ENCODE measurements at places on chromosomes 6 and 20.
A peak's percentile ranks its signal among the peaks of the same experiment; 100 is the strongest.

GRCh38 chr20:62392621-62393334 is 5.9 kb downstream of the RPS21 start:
- no peak for DNase-seq

DNA sequence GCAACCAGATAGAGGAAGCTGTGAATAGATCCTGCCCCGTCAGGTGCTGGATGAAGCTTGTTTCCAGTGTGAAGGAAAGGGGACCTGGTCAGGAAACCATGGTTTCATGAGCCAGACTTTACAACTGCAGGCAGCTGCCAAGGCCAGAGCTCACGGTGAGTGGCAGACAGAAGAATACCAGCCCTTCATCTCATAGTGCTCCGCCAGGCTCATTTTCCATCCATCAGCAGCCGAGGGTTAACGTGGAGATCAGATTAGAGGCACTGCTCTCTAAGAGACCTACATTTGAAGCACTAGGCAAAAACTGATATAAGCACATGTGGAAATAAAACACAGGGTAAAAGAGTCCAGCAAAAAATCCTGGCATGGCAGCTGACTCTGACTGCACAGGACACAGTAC is 172.4 kb downstream of the CD24 start:
- DNase-seq: no peak

DNA sequence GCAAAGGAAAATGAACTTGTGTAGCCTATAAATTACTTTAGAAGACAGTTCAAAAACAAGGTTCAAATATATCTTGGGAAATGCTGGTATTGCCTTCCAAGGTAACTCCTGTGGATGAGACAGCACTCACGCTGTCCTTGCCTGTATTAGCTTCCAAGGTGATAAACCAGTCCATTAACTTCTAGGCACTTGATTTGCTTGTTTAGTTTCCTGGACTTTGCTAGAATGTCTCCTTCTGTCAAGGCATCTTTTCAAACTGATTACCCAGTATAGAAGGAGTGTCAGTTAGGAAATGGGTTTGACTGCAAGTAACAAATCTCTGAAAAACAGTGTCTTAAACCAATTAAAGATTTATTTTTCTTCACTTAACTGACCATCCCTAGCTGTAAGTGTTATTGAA is 103.4 kb upstream of the SLC22A23 start:
- DNase-seq: no peak

- DNase-seq: no peak
Measured at GRCh38 chr6:16730738-16731477, 30.4 kb downstream of the ATXN1 start.

- no peak for DNase-seq
Measured at GRCh38 chr20:45927071-45927878, 7.2 kb upstream of the PCIF1 start.

GRCh38 chr6:167244991-167245390 is 46.1 kb upstream of the UNC93A start:
- no peak for DNase-seq

- no peak for DNase-seq
Measured at GRCh38 chr6:139752086-139752485, 377.6 kb upstream of the CITED2 start.

GRCh38 chr6:42482174-42482573 is 30.4 kb upstream of the TRERF1 start:
- DNase-seq: no peak

DNA sequence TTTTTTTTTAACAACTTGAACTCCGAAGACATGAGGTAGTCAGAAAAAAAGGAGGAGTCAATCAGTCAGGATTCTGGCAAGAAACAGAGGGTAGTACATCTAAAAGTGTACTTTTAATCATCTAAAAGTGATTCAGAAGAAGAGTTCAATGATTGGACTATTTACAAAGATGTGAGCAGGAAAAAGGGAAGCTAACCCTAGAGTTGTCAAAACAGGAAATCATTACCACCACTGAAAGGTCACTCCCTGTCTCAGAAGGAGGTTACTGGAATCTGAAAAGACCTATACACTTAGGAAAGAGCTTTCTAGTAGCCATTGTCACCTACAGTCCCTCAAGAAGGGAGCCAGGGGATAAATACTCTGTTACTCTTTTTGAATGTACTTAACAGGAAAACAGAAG is 16.7 kb upstream of the LMBRD1 start:
- DNase-seq: no peak

DNA sequence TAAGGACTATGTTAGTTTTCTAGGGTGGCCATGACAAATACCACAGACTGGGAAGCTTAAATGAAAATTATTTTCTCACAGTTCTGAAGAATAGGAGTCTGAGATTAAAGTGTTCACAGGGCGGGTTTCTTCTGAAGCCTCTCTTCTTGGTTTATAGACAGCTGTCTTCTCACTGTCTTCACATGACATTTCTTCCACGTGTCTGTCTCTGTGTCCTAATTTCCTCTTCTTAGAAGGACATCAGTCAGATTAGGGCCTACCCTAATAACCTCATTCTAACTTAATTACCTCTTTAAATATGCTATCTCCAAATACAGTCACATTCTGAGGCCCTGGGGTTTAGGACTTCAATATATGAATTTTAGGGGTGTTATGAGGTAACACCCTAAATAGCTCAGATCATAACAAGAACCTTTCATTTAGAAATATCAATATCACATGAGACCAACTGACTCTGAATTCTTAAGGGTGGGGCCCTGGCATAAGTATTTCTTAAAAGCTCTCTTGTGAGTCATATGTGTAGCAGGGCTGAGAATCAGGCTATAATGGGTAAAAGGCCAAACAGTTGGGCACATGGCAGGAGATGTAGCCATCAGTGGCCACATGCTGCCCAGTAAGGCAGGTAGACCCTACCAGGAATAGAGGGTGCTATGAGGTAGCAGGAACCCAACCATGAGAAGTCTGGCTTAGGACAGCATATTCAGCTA is 62.0 kb upstream of the TENT5A start:
- no peak for DNase-seq

DNA sequence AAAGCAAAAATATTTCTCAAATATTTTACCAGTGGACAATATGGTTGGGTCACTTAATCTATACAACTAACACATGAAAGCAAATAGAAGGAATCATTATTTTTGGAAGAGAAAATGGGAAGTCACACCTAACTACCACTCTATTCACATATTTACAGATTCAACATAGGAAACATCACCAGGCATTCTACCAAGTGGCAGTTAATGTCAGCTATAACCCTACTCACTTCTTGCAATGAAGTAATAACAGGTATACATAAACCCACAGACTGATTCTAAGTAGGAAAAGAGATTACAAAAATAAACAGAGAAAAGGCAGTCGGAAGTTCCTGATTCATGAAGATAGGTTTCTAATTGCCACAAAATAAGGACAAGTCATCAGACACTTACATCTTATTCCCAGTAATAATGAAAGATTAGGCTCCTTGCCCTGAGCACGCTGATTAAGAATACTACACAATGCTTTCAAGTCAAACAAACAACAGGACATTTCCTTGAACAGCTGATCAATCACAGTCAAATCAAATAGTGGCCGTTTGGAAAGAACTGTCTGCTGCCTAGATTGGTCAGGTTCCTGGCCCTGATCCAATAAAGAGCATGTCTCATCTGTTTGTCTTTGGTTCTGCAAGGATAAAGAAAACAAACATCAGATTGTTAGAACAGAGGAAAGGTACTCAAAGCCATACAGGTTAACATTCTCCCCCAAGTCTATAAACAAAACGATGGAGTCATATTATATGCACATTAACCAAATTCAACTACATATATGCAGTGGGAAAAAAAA is 79.2 kb upstream of the PLN start:
- DNase-seq: no peak

GRCh38 chr6:89414215-89414614 is 2.1 kb upstream of the RRAGD start:
- DNase-seq: no peak

GRCh38 chr6:125188037-125188436 is 34.5 kb downstream of the TPD52L1 start:
- DNase-seq: no peak

GRCh38 chr6:56643379-56644089 is 845 bp upstream of the DST start:
- no peak for DNase-seq

GRCh38 chr20:1875183-1875554 is 20.0 kb upstream of the SIRPA start:
- DNase-seq: no peak

DNA sequence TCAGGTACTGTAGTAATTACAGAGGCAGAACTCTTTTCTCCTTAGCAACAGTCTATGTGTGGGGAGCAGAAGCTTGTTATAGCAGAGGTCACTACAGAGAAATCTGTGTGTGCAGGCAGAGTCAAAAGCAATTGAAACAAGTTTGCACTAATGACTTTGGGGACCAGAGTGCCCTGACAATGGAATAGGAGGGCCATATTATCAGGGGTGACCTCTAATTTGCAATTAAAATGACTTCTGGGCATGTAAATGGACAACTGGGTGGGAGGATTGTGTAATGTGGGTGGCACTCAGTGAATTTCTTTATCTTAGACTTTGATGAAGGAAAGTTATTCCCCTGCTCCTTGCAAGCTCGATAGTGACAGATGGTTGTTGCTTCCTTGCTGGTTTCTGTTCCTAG is 127.2 kb downstream of the PLCB4 start:
- DNase-seq: no peak

- no peak for DNase-seq
Measured at GRCh38 chr6:151999194-151999593, 191.7 kb downstream of the ESR1 start.

DNA sequence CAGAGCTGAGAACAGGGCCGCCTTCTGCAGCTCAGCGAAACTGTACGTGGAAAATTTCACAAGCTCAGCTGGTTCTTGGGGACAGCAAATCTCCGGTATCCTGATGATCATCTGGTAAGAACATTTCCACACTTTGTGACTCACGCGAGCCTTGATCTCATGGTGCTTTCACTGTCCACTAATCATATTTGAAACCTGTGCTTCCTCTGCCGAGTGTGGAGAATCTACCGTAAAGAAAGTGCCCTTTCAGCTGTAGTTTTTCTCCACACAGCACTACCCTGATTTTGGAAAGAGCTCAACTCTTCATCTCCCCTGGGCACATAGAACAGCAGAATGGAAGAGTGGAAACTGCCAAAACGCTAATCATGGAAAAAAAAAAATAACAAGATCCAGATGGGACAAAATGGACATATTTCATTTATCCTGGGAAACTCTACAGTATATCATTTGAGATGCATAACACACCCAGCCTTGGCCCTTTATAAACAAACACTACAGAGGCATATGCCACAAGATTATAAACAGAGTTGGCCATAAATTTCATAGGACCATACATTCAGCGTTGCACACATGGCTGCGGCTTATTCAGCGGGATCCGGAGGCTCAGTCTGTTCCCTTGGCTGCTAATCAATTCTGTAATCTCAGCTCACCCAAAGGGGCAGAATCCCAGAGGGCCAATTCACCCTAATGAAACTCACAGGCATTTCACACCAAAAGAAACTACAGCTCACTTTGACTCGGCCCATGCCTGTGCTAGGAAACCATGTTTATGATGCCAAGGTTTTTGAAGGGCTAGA is 434.5 kb downstream of the HDGFL1 start:
- no peak for DNase-seq

GRCh38 chr20:42531508-42531961 is 658.2 kb downstream of the PTPRT start:
- DNase-seq: no peak

GRCh38 chr20:45311589-45312211 is 3.6 kb upstream of the MATN4 start:
- DNase-seq: peak; percentile 83

GRCh38 chr6:130514712-130515111 is 148.9 kb downstream of the TMEM200A start:
- no peak for DNase-seq

DNA sequence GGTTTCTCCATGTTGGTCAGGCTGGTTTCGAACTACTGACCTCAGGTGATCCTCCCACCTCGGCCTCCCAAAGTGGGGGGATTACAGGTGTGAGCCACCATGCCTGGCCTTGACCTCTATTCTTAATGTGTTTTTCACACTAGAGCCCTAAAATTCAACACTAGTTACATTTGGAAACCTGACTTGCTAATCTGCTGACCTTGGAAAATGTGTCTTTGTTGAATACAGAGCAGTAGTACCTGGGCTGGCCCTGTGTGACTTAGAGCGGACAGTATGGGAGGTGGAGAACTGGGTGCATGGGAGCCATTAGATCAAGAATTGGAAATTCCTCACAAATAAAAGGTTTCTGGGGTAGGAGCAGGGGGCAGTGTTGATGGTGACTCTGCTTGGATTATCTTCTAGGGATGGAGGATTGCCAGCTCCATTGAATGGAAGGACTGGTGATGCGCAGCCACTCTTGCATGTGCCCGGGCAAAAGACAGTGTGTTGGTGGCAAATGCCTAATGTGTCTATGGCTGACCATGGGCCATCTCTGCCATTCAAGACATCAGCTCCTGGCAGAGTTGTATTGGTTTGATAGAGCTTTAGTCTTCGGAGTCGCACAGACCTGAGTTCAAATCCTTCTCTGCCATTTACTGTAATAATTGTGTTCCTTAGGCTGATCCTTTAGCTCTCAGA is 53.4 kb downstream of the RALY start:
- no peak for DNase-seq

- peak; percentile 1 for DNase-seq
Measured at GRCh38 chr20:6940048-6940447, 172.6 kb downstream of the BMP2 start.

GRCh38 chr6:144413418-144413817 is 128.3 kb downstream of the UTRN start:
- no peak for DNase-seq

GRCh38 chr6:145352382-145353080 is 382.8 kb downstream of the EPM2A start:
- DNase-seq: no peak

DNA sequence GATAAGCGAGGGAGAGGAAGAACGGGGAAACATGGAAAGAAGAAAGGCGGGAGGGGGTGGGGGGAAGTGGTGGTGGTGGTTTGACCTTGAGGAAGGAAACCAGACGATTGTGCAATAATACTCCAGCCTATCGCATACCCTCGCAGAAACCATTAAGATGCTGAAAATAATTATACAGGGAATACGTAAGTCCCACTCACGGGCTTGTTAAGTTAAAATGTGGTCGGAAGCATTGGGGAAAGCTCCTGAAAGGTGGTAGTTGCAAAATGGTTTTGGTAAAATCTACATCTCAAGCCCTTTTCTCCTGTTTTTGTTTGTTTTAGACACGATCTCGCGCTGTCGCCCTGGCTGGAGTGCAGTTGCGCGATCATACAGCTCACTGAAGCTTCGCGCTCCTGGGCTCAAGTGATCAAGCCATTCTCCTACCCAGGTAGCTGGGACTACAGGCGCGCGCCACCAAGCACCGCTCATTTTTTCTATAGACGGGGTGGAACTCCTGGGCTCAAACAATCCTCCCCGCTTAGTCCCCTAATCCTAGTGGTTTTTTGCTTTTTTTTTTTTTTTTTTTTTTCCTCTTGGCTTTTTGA is 128.9 kb upstream of the ZNF184 start:
- no peak for DNase-seq

- DNase-seq: no peak
Measured at GRCh38 chr20:38229376-38230252, 30.9 kb downstream of the KIAA1755 start.

- DNase-seq: no peak
Measured at GRCh38 chr20:55354720-55355119, 650.6 kb downstream of the CBLN4 start.
